K562 (cell line): ENCODE measurements at places on chromosomes 13 and 19. TPM values are rescaled to one million over a fixed set of nuclear protein-coding genes. Genes with fewer than 3 reads are reported as not detected.
A peak's percentile ranks its signal among the peaks of the same experiment; 100 is the strongest.

DNA sequence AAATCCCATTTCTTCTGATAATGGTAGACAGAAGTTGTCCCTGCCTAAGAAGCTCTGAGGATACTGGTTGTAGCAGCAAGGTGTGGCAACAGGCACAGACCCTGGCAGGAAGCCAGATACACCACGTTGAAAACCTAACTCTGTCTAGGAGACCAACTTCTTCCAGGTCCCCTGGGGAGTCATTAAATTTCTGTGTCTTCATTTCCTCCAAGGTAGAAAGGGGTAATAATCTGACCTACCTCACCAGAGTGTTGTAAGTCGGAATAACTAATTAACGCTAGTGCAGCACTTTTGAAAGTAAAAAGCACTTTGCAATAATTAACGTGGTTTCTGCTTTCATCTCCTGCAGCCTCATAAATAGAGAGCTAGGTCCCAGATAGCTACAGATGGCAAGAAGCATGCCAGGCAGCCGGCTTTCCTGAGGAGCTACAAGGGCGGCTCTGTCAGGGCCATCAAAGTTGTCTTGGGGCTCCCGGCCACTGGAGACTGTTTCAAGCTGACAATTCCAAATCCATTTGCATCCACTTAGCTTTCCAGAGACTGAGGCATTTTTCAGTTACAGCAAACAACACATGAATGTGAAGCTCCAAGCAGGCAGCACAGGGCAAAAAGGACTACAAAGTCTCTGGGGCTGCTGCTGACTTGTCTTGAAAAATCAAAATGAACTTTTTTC, 176.2 kb downstream of the FOXO1 start:
- DNase-seq, result no peak

DNA sequence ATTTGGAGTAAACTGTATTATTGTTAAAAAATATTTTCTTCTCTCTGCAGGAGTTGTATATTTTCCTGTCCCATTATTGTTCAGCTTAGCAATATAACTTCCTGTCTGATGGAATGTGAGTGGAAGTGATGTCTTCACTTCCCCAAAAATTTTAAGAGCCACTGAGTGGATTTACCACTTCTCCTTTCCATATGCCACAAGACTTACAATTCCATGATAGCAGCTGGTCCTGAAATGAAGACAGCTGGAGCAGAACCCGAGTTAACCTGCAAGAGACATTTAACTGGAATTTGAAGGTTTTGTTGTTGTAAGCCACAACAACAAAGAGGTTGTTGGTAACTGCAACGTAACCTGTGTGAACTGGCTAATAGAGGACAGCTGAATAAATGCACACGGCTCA, 23.4 kb upstream of the TBC1D4 start:
- no peak for DNase-seq

- no peak for DNase-seq
Measured at GRCh38 chr19:28377077-28377476, 835.9 kb downstream of the UQCRFS1 start.

GRCh38 chr13:29195456-29195855, 375.3 kb downstream of the MTUS2 start:
- no peak for DNase-seq

DNA sequence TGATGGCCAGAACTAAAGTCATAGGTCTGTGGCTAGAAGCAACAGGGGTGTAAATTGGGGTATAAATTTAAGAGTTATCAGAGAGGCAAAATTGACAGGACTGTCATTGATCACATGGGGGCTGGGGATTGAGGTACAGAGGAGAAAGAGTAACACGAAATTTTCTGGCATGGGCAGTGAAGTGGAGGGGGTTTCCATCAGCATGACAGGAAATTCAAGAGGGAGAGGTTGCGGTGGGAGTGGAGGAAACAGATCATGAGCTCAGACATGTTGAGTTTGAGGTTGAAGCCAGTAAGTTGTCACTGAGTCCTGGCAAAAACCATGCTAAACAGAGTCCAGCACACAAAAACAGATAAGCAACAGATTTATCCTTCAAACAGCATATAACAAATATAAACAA, 192.1 kb upstream of the TSC22D1 start:
- no peak for DNase-seq

DNA sequence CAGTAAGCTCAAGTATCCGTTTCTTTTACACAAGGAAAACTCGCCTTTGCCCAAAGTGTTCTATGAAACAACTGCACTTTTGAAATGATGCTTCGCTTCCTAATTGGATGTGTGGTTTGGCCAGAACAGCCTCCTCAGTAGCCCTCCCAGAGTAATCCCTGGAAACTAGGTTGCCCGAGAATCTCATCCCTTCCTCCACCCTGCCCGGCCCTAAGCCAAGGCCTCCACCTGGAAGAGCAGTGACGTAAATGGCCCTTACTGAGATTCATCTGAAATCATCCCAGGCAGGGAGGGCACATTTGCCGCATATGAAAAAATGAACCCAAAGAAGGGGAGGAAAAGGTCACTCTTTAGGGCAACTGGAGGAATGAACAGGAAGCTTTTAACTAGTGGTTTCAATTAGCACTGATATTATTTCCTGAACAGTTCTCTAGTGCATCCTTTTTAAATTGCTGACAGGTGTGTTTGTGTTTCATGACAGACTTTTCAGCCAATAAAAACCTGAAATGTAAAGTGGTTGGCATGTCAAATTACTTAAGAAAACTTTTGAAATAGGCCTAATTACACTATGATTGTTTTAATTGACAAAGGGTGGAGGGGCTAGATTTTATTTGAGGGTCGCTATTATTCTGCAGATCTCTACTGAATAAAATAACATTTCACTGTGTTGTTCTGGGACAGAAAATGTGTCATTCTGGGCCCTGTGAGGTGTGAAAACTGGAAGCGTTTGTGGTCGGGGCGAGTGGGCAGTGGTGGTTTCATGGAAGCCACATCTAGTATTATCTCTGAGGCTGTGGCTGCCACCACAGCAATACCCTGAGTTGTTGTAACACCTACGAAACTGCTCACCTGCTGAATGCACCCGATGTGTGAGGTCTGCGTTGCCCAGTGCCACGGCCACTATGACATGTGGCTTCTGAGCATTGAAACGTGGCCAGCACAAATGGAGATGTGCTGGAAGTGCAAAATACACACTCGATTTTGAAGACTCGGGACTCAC, 112.1 kb downstream of the ZIC5 start:
- no peak for DNase-seq

GRCh38 chr19:2810141-2811091, 9.3 kb upstream of the ZNF554 start:
- no peak for DNase-seq

DNA sequence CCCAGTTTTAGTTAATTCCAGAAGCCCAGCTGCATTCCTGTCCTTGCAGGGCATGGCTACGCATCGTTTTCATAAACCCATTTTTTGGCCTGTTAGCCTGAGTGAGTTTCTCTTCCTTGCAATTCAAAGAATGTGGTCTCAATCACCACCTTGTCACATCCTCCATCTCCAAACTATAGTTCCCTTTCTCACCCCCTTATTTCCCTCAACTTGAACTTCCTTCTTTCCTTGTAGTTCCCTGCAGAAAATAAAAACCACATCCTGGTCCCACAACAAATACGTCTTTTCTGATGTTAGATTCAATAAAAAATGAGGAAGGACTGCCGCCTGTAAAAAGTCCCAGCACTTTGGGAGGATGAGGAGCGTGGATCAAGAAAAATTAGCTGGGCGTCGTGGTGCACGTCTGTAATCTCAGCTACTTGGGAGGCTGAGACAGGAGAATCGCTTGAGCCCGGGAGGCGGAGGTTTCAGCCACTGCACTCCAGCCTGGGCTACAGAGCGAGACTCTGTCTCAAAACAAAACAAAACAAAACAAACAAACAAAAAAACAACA, 13.2 kb downstream of the ADGRE3 start:
- no peak for DNase-seq

DNA sequence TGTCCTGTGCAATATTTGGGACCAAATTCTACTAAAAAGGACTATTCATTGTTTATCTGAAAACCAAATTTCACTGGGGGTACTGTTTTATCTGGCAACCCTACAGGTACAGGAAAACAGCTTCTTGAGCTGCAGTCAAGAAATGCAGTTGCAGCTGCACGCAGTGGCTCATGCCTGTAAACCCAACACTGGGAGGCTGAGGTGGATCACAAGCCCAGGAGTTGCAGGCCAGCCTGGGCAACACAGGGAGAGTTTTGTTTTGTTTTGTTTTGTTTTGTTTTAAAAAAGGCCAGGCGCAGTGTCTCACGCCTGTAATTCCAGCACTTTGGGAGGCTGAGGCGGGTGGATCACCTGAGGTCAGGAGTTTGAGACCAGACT, 11.6 kb upstream of the ZSCAN1 start:
- no peak for DNase-seq

DNA sequence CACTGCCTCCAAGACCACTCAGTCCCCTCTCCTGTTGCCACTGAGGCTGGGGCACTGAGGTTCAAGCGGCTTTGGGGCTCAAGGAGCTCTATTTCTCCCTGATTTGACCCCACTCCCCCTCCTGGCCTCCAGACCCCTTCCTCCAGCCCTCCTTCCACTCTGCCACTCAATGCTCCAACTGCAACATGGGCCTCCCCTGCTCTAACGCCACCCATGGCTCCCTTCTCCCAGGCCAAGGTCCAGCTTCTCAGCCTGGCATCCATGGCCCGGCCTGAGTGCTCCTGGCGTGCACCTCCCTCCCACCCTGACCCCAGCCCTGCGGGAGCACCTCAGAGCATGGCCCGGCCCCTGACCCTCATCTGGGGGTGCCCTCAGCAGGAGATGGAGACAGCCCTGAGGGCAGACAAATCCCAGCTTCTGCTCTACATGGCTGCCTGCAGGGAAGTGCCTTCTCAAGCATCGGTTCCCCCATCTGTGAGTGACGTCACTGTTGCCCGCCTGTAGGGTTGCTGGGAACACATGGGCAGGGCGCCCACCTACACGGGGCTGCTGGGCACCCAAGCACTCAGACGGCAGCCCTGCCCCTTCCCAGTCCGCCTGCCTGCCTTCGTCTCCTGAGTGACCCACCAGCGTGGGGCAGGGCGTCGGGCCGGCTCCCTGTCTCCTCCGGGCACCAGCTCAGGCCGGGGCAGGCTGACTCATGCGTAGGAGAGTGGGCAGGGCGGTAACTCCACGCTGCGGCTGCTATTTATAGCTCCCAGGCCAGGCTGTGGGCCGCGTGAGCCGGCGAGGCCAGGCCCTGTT, 1.6 kb upstream of the DIRAS1 start:
- DNase-seq, result peak; percentile 73

GRCh38 chr19:20969498-20969897, 46.4 kb downstream of the ZNF85 start:
- DNase-seq, result no peak

DNA sequence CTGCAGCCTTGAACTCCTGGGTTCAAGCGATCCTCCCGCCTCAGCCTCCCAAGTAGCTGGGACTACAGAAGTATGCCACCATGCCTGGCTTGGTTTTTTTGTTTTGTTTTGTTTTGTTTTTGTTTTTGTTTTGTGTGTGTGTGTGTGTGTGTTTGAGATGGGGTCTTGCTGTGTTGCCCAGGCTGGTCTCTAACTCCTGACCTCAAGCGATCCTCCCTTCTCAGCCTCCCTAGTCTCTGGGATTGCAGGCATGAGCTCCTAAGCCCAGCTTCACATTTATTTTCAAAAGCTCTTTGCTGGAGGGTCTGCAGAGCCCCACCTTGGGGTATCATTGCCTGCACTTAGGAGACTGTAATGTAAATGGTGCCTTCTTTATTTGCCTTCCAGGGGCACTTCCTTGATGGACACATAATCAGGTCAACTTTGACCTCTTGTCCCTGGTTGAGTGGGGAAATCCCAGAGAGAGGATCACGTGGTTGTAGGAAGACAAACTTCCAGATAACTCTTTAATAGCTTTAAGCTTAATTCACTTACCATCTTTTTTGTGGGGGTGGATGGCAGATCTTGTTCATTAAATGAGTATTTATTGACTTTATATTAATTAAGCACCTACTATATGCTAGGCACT, 72.9 kb upstream of the NPAS1 start:
- DNase-seq, result no peak

DNA sequence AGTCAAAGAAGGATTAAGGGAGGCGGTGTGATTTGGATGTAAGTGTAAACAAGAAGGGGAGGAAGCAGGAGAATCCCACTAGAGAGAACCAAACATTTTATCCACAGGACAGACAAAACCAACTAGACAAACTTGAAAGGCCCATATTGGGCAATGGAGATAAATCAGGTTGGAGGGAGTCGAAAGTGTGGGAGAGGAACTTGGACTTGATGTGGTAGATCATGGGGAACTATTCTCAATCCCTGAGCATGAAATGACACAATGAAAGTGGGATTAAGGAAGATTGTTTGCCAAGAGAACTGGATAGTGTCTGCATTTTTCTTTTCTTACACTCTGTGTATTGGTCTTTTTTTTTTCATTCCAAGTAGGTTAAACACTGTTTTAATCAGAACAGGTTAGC, 17.9 kb downstream of the GPR183 start:
- no peak for DNase-seq

DNA sequence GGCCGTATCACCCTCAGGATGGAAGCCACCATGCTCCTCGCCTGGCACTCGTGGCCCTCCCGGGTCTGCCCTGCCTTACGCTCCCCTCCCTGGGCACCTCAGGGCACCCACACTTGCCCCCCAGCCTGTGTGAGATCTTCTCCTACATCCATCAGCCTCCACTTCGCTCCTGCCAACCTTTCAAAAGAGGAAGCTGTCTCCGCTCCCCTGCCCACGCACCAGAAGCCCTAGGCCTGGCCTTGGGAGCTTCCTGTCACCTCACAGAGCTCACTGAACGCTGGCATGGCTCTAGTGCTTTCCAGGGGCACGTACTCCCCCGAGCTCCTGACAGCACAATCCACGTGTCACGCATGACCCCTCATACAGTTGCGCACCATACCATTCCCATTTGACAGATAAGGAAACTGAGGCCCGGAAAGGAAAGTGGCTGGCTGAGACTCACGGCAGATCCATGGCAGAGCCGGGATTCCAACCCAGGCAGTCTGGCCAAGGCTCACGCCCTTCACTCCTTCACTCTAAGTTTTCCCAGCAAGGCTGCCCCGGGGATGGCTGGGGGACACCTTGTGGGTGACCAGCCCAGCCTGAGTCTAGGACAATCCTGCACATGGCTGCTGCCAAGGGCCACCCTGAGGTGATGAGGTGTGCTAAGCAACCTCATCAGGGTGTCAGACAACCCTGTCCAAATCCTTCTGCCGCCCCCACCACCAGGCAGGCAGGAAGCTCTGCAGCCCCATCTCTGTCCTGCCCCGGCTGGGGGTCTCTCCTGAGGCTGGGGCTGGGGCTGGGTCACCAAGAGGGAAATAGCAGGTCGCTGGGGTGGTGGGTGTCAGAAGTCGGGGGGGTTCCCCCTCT, 19.3 kb downstream of the PPP1R12C start:
- no peak for DNase-seq

GRCh38 chr13:48411147-48411794, 1.6 kb downstream of the LPAR6 start:
- no peak for DNase-seq

ANGPTL4 gene
- polyA plus RNA-seq, result 0.15 and 0.85 TPM in 2 replicates

NFIX gene
- 6.8 and 7.2 TPM in 2 replicates for polyA plus RNA-seq

CABP5 gene
- not detected in 2 replicates for polyA plus RNA-seq

GAPDHS gene
- 0.12 TPM in 1 of 2 replicates, not detected in the other for polyA plus RNA-seq

ZNF284 gene
- 0.03 and 0.20 TPM in 2 replicates for polyA plus RNA-seq

FLT3 gene
- not detected in 2 replicates for polyA plus RNA-seq

RUBCNL gene
- polyA plus RNA-seq, result 0.18 TPM in 1 of 2 replicates, not detected in the other

CATSPERD gene
- polyA plus RNA-seq, result not detected in 2 replicates

ZNF607 gene
- polyA plus RNA-seq, result 3.1 and 4.3 TPM in 2 replicates
